Endothelial cell of coronary artery (primary cell): ENCODE measurements at places on chromosomes 3 and 15. TPM values are rescaled to one million over a fixed set of nuclear protein-coding genes. Genes with fewer than 3 reads are reported as not detected.

Gene GRM7
- total RNA-seq, result 0.09 and 0.85 TPM in 2 replicates

Gene PLSCR2
- total RNA-seq, result 0.18 TPM in 1 of 2 replicates, not detected in the other

Gene FAM107A
- total RNA-seq, result 4.5 and 5.4 TPM in 2 replicates

Gene FBXL2
- total RNA-seq, result 13.7 and 17.7 TPM in 2 replicates

Gene CPNE4
- not detected in 2 replicates for total RNA-seq
